ENCODE measurements at places on chromosomes 2 and 18.

DNA sequence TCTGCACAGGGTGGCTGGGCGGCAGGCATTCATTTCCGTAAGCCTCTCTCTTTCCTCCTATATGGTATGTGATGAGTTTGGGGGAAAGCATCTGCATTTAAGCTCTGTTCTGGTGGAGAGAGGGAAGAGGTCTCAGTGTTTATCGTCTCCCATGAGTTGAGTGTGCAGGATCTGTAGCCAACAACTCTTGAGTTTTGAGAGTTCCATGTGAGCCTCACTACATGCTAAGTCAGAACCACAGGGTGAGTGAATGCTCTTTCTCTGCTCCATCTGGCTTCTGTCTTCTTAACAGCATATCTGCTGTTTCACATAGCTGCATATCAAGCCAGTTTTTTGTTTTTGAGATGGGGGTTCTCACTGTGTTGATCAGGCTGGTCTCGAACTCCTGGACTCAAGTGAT, 22.7 kb downstream of the RAB31 start:
- DNase-seq, result no peak

DNA sequence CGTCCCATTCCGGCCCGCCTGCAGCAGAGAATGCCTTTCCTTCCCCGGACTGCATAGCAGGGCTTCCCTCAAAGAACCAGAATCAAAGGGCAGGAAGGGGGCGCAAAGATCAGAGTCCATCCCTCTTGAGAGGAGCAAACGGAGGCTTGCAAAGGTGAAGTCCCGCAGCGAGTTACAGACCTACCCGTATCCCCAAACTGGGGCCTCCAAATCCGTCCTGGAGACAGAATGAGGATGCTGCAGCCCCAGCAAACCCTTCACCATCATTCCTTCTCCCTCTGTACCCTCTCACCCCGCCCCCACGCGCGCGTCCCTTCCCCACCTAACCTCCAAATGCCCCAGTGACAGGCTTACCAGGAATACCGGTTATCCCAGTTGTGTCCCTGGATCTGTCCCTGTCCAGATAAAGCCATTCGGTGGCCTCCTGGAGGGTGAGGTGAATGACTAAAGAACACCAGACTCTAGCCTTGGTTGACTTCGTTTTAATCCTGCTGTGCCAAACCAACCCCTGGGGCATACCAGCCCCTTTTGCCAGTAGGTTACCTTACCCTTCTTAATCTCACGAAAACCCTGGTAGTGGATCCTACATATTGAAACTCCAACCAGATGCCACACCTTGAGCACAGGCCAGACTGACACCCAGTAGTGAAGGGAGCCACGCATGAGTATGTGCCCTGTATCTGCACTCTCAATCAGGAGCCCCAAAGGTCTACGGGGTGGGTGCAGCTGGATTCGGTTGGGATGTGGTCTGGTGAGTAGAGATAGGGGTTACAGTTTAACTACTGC, 961 bp upstream of the SLC40A1 start:
- DNase-seq, result no peak

GRCh38 chr2:96526101-96526591, 10.4 kb upstream of the ARID5A start:
- no peak for DNase-seq

DNA sequence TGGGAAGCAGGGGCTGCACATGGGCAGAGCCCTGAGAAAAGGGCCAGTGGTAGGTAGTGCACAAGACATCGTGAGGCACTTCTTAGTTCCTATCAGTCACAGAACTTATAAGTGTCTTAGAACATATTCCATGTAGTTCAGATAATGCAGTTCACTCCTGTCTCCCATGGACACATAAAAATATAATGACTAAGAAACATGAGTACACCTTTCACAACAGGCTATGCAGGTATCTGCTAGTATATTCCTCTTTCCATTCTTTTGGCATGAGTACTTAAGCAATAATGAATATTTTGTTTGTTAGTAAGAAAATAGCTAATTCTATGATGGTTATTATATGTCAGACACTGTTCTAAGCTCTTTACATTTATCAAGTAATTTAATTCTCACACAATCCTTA, 808.4 kb downstream of the BCL11A start:
- no peak for DNase-seq

- DNase-seq, result no peak
Measured at GRCh38 chr2:180597179-180597578, 383.2 kb upstream of the UBE2E3 start.

DNA sequence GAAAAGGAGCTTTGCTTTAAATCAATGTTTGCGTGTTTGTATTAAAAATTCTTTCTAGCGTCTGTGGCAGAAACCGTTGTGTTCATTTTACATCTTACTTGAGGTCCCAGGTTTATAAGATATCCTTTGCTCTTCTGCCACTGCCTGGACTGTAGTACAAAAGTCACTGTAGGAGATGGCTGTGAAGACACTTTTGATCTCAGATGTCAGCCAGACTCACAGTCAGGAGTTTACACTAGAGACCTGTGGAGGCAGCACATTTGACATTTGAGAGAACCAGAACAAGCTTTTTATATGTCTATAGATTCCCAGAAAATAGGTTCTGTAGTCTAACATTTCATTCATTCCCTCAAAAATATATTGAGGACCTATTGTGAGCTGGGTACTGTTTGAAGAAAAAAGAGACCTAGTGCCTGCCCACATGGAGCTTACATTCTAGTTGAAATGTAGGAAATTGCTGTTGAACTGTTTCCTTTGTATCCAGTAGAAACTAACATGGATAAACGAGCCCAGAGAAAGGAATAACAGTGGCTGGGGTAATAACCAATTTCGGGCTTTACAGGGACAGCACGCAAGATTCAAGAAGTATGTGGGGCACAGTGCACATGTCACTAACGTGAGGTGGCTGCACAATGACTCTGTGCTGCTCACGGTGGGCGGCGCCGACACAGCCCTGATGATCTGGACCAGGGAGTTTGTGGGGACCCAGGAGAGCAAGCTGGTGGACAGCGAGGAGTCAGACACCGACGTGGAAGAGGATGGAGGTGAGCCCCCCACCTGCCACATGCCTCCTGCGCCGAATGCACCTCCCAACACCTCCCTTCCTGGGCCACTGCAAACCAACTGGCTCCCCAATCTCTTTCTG, 122.3 kb downstream of the RTN4 start:
- DNase-seq, result no peak

DNA sequence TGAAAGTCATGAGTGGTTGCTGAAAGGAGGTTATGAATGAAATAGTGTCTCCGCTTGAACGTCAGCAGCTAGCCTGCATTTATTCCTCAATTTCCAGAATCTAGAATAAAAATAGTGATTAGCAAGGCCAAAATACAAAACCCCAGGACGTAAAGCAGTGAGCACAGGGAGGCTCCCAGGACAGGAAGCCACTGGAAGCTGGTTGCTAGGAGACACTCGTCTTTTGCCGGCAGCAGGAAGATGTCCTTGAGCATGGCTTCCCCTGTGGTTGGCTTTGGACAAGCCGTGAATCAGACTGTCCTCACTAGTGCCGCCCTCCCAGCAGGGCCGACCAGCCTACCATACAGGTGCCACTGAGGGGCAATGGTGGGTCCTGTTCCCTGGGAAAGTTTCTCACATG, 374.4 kb downstream of the MTX2 start:
- DNase-seq, result no peak

GRCh38 chr18:46431522-46432171, 225.4 kb downstream of the LOXHD1 start:
- no peak for DNase-seq

- no peak for DNase-seq
Measured at GRCh38 chr18:26579941-26580618, 31.7 kb upstream of the KCTD1 start.

DNA sequence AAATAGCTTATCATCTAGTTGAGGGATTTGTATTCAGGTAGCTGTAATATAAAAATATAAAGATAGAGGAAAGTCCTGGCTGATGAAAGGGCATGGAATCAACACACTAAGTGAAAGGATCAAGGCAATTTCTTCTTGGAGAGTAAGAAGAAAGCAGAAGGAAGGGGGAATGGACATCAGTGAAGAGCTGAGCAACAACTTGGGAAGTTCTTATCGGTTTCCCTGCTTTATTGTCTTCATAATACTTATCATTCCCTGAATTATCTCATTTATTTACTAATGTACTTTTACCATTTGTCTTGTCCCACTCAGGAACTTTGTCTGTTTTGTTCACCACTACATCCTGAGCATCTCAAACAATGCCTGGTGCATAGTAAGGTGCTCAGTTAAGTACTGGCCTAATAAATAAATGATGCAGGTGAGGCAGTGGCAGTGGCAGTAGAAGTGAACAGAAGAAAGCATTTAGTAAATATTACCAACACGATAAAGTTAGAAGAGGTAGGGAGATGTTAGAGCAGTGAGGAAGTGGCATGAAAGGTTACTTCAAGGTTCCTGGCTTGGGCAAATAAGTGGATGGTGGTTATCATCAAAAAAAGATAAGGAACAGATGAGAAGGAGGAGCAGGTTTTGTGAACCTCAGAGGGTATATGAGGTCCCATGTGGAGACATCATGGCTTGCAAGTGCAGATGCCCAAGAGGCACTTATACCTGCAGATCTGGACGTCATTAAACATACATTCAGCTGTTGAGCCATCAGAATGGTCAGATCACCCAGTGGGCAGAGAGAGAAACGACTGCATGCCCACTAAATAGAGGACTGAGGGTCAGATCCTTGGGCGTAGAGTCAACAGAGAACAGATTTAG, 217.8 kb downstream of the TMEM247 start:
- no peak for DNase-seq

- no peak for DNase-seq
Measured at GRCh38 chr18:46542545-46542944, 114.5 kb downstream of the LOXHD1 start.

- no peak for DNase-seq
Measured at GRCh38 chr2:147135376-147135775, 709.5 kb upstream of the ACVR2A start.
